ENCODE measurements at places on chromosomes 6 and 20.

DNA sequence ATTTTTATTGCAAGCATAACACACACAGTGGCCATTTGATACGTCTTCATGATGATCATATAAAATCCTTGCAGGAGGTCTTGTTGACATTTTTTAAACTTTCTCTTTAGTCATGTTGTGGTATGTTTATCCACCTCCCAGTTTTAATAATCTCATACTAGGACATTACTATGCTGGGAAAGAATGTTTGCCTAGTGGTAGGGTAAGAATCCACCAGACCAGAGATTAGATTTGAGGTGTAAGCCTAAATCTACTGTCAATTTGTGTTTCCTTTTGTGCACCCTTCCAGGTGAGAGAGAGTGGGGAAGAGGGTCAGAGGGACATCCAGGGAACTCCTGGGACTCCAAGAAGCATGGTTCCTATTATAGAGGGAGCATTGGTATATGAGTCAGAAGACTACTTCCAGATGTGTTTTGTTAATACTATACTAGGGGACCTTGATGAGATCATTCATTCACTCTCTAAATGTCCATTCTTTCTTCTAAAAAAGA, 298.3 kb upstream of the SASH1 start:
- DNase-seq: no peak

GRCh38 chr6:12173181-12173580, 117.0 kb upstream of the EDN1 start:
- DNase-seq: no peak

DNA sequence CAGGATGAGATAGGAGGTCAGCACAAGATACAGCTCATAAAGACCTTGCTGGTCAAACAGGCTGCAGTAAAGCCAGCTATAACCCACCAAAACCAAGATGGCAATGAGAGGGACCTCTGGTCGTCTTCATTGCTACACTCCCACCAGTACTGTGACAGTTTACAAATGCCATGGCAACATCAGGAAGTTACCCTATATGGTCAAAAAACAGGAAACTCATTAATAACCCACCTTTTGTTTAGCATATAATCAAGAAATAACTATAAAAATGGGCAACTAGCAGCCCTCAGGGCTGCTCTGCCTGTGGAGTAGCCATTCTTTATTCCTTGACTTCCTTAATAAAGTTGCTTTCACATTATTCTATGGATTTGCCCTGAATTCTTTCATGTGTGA, 30.9 kb downstream of the SLC22A2 start:
- DNase-seq: no peak

- no peak for DNase-seq
Measured at GRCh38 chr6:137777687-137778075, 89.4 kb upstream of the TNFAIP3 start.

- DNase-seq: no peak
Measured at GRCh38 chr6:7218406-7218988, 94.5 kb downstream of the SSR1 start.
